Naive B cell (primary cell): ENCODE measurements at places on chromosomes 16 and 17. TPM values are rescaled to one million over a fixed set of nuclear protein-coding genes. Genes with fewer than 3 reads are reported as not detected.

Gene KRTAP1-1
- not detected for polyA plus RNA-seq

Gene KRT36
- polyA plus RNA-seq, result not detected

Gene TBX21
- polyA plus RNA-seq, result 0.36 TPM

Gene RASD1
- polyA plus RNA-seq, result 0.21 TPM

Gene CFAP119
- 0.56 TPM for polyA plus RNA-seq

Gene OTOP2
- polyA plus RNA-seq, result not detected

Gene PRR35
- polyA plus RNA-seq, result not detected

Gene TTYH2
- 1.00 TPM for polyA plus RNA-seq

Gene CCR7
- polyA plus RNA-seq, result 442 TPM

Gene MSLN
- not detected for polyA plus RNA-seq

Gene KRTAP3-1
- polyA plus RNA-seq, result not detected

Gene PTX4
- polyA plus RNA-seq, result not detected

Gene ZNF469
- polyA plus RNA-seq, result 0.09 TPM

Gene CLEC19A
- not detected for polyA plus RNA-seq

Gene EVPL
- not detected for polyA plus RNA-seq

Gene C17orf50
- not detected for polyA plus RNA-seq

Gene TAT
- not detected for polyA plus RNA-seq

Gene CRHR1
- polyA plus RNA-seq, result not detected

Gene DOC2A
- not detected for polyA plus RNA-seq

Gene BCAR1
- polyA plus RNA-seq, result not detected

Gene HYDIN
- not detected for polyA plus RNA-seq

Gene ASGR2
- not detected for polyA plus RNA-seq

Gene CD79B
- 2,391 TPM for polyA plus RNA-seq

Gene ATMIN
- 35.6 TPM for polyA plus RNA-seq

Gene MEFV
- polyA plus RNA-seq, result not detected

Gene RBL2
- polyA plus RNA-seq, result 121 TPM

Gene SCGB1C2
- not detected for polyA plus RNA-seq

Gene CD300E
- polyA plus RNA-seq, result 0.06 TPM

Gene MAP2K3
- polyA plus RNA-seq, result 93.2 TPM

Gene HBQ1
- not detected for polyA plus RNA-seq

Gene TBC1D3B
- not detected for polyA plus RNA-seq

Gene MAP3K14
- polyA plus RNA-seq, result 21.7 TPM

Gene SCARF1
- polyA plus RNA-seq, result not detected

Gene OR1A1
- polyA plus RNA-seq, result not detected

Gene CD7
- not detected for polyA plus RNA-seq

Gene GGT6
- not detected for polyA plus RNA-seq

Gene GPRC5C
- polyA plus RNA-seq, result 0.20 TPM

Gene NUDT7
- polyA plus RNA-seq, result 15.1 TPM

Gene GGNBP2
- 56.4 TPM for polyA plus RNA-seq

Gene VASN
- polyA plus RNA-seq, result 0.13 TPM

Gene C16orf96
- polyA plus RNA-seq, result not detected

Gene PRSS53
- polyA plus RNA-seq, result 0.48 TPM

Gene ANKS4B
- polyA plus RNA-seq, result not detected

Gene GABARAPL2
- polyA plus RNA-seq, result 327 TPM

Gene TEKT5
- polyA plus RNA-seq, result not detected

Gene TBC1D3I
- not detected for polyA plus RNA-seq

Gene ABCC6
- polyA plus RNA-seq, result not detected

Gene HID1
- not detected for polyA plus RNA-seq

Gene PRAC1
- polyA plus RNA-seq, result not detected

Gene TMEM114
- not detected for polyA plus RNA-seq

Gene SCIMP
- polyA plus RNA-seq, result 98.5 TPM

Gene SPDYE4
- not detected for polyA plus RNA-seq

Gene APRT
- 389 TPM for polyA plus RNA-seq

Gene CLDN6
- polyA plus RNA-seq, result not detected

Gene HASPIN
- 0.72 TPM for polyA plus RNA-seq

Gene TMIGD1
- polyA plus RNA-seq, result not detected

Gene KRTAP4-9
- not detected for polyA plus RNA-seq
